Dorsolateral prefrontal cortex (tissue), 122 donors: ENCODE measurements at places on chromosomes 16 and 17.
A peak's percentile ranks its signal among the peaks of the same experiment; 100 is the strongest.

- DNase-seq, result no peak
Observed at GRCh38 chr17:70535986-70536385, 366.7 kb downstream of the KCNJ2 start.

- peak; percentile 66 for DNase-seq
Observed at GRCh38 chr17:6831661-6832263, at the start of gene TEKT1. Gene TEKT1, minus strand, starts transcription at chr17:6831729. Its CDS starts 1,353 bp downstream, at chr17:6830376.

DNA sequence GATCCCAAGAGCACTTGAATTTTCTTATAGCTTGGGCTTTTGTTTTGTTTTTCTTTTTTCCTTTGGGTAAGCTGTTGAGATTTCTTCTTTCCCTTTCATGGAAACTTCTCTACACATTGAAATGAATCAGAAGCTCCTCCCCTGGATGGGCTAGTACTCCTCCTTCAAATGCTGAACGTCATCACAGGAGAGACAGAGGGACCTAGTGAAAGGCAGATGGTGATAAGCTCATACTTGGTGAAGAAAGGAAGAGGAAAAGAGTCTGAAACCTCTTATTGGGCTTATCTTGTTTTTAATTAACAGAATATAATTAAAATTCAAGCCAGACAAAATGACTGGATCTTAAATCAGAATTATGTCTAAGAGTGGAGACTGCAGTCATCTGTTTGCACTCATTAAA is 147.3 kb downstream of the SNX11 start:
- DNase-seq, result no peak

GRCh38 chr16:19817122-19817521 is 67.5 kb downstream of the GPRC5B start:
- no peak for DNase-seq

DNA sequence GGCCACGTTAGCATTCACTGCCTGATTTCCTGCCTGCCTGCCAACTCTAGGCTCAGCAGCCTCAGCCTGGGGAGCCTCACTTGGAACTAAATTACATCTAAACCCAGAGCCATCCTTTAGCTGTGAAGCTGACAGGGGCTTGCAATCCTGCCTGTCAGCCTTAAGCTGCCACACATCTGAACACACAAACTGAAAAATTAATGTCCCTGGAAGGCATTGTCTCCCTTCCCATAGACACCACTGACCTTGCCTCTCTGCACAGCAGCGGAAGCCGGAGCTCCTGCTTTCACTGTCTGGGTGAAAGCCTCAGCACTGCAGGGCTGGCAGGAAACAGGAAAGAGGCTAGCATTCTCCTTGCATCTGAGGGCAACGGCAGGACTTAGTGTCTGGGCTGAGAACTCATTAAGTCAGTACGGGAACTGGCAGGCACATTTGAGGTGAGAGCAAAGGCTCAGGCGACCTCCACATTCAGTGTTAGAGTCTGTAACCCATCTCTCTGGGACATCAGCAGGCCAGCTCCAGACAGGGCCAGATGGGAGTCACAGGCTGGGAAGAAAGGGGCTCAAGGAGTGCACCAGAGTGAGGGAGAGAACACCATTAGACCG is 452.4 kb upstream of the C16orf82 start:
- DNase-seq, result no peak

DNA sequence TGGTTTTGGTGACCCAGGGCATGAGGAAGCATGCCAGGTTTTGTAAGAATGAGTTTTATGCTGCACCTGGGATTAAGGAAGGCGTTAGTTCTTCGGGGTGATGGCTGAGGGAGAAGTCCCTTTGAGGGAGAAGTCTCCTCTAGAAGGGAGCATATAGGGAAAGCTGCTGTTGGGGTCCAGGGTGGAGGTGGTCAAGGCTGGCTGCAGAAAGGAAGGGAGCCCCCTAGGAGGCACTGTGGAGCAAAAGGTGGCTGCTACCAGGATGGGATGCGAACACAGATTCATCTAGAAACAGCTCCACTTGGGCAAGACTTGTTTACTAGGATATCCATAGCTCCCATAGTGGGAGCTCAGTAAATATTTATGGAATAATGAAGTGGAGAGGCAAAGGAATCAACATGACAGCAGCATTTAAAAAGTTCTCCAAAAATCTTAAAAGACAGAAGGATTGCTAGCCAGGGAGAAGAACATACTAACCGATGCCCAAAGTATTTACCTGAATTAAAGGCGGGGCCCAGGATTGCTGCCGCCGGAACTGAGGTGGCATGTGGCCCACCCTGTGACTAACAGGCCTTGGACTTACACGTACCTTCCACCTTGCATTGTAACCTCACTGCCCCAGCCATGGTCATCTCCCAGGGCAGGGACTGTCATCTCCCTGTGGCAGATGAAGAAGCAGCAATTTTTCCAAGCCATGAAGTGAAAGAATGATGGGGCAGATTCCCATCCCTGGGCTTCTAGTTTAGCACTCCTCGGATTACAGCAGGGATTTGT is 7.1 kb upstream of the LPCAT2 start:
- no peak for DNase-seq

DNA sequence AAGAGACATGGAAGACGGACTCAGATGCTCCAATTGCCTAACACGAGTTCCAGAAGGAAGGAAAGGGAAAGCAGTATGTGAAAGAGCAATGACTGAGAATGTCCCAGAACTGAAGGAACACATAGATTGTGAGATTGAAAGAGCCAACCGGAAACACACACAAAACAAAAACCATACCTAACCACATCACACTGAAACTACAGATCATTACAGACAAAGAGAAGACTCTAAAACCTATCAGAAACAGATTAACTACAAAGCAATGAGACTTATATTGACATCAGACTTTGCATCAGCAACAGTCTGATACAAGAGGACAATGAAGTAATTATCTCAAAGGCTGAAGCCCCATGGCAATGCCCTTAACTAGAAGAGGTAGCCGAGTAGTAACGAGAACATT is 45.6 kb upstream of the CLEC18B start:
- DNase-seq, result no peak
